ENCODE measurements at places on chromosomes 6 and 20.

DNA sequence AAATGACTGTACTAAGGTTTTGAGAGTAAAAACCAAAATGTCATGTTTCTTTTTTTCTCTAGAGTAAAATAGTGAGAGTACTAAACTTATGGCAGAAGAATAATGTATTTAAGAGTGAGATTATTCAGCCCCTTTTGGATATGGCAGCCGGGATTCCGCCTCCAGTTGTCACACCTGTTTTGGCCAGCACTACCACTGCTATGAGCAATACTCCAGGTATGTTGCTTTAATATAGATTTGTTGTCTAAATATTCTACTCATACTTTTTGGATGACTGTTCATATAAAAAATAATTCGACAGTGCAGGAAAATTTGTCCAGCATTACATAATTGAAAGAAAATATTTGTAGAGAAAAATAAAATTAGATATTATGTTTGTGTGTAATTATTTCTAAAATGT lies 59.5 kb downstream of the SCAF8 start:
- DNase-seq, result no peak

DNA sequence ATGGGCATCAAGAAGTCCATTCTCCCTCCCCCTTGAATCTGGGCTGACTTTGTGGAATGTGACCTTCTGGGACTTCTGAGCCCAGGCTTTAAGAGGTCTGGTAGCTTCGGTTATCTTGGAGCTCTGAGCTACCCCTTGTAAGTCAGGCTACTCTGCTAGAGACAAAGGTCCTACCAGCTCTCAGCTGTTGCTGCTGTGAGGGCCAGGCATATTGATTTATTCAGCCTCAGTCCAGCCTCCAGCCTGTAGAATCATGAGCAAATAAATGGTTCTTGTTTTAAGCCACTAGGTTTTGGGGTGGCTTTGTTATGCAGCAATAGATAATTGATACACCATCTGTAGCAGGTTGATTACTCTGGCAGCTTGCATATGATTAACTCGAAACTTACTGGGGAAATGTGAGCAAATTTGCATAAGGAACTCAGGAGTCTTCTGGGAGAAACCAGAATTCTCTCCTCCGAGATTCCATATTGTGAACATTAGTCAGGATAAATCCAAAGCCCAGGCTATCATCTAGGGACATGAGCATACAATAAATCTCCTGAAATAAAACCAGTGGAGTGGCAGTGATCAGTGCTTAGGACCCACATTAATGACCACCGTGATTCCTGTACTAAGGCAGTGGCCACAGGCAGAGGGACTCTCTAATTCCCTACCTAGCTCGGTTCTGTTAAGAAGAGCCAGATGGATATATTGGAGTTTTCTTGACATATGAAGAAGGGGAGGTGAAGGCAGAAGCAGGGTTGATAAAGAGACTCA lies 336.1 kb downstream of the CDC5L start:
- DNase-seq, result no peak

DNA sequence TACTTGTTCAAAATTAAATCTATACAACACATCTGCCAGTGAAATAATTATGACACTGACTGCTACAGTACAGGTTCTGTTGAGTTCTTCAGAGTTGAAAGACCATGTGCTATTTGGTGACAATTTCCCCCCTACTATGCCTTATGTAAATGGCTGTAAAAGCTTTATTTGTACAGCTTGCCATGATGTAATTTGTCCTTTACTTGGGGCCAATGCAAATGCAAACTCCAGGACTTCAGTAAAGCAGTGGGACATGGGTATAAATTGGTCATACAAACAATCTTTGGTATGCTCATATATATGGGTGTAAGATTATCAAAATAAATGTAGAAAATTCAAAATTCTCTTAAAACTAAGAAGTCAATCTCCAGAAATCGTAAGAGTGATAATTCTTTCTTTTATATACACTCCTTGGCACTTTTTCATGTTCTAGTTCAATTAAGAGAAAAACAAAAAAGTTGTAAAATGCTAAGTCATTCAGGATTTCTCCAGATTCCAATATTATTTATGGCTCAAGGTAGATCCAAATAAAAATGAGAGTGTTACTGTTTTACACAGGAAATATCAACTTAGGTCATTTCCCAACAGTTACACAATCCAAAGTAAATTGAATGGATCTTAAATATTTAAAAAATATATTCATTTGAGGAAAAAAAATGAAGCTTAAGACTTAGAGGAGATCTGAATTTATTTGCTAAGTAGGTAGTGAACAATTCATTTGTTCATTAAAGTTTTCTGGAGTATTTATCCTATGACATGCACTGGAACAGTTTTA lies 1310.5 kb upstream of the CITED2 start:
- peak; percentile 57 for DNase-seq

DNA sequence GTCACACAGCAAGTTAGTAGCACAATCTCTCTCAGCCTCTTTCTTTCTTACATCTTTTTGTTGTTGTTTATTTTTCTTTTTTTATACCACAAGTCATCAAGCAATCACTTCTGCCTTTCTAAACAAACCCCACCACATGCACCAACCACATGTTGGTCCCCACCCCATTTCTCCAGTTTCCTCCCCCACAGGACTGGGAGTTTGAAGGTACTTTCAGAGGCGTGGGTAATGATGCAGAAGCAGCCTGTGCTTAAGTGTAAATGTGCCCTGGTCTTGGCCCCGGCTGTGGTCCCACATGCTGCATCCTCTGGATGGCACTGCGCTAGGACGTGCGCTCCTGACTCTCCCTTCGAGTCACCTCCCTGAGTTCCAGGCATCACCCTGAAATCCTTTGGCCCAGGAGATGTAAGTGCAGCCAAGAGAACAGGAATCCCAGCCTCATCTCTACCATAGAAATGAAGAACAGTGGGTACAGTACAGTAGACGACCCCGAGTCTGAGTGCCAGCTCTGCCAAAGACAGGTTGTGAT lies 5.7 kb downstream of the HCK start:
- DNase-seq, result no peak

- no peak for DNase-seq
These were observed 516.6 kb downstream of the RFPL4B start for GRCh38 chr6:112863753-112864152.

DNA sequence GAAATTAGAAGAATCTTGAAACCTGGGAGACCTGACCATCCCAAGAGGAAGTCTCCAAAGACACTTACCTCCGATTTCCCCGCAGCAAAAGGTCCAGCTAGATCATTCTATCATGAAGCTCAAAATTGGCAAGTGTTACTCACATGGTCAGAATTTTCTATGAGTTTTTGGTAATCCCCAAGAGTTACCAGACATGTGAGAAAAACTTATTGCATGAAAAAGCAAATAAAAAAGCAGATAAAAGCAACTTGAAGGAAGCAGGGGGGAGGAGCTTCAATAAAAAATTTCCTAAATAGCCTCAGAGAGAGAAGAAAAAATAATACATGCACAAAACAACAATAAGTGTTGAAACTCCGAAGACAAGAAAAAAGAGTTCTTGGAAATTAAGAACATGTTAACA lies 27.3 kb downstream of the VNN1 start:
- DNase-seq, result no peak

DNA sequence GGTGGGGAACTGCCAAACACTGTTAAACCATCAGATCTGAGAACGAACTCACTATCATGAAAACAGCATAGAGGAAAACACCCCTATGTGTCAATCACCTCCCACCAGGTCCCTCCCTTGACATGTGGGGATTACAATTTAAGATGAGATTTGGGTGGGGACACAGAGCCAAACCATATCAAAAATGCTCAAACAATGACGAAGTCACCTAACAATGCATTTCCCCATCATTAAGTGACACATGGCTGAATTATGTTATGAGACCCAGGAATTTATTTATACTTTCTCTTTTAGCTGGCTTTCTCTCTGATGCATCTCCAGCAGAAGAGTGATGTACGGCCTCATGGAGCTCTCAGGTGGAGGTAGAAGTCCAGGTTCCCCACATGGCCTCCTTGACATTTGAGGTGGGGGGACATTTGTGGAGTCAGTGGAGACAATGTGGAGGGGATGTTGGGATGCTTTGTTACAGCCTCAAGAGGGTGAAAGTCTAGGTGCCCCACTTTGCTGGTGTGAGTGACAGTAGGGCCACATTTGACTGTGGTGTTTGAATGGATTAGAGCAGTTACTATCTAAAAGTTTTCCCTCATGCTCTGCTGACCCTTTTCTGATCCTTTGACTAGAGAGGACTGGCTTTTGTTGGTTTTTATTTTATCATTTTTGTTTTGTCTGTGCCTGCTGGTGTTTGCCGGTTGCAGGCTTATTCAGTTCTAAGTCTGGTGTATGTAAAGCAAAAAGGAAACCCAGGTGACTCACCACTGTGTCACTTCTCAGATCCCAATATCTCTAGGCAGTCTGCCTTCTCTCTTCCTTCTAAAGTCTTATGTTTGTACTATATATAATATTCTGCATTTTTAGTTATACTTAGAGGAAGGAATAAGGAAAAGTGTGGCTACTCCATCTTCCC lies 18.5 kb upstream of the DCBLD1 start:
- DNase-seq, result no peak

DNA sequence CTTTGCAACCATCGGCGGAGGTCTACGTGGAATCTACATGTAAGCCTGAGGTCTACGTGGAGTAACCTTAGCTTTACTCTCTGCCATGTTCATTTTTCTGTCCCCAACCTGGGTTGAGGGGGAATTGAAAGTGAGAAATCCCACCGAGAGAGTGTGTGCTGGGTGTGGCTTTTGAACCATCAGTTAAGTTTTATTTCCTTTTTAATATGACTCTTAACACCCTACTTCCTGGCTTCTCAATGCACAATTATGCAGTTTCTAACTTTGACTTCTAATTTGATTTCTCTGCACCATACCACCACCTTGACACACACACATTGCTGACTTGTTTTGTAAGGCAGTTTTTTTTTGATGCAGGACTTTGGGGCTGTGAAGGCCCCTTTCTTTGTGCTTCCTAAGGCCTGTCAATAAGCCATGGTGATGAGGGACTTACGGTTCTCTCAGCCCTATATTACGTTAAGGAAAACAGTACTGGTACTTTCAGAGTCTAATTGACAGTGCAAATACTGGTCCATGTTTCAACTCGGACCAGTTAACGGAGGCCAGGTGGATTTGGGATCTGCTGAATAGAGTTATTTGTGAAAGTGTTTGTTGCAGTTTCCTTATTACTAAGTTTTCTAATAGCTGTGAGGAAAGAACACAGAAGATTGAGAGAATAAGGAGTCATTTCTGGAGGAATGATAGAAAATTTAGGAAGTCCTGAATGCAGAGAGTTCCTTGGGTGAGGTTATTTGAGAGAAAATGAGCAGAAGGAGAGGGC lies 206.5 kb downstream of the JARID2 start:
- DNase-seq, result no peak

All from NCI-H1417 treated with DMSO at 0.1 percent for 48 hours (cell line).